ENCODE measurements at places on chromosomes 3 and 15.

GRCh38 chr3:186060222-186060621, 48.7 kb downstream of the ETV5 start:
- no peak for DNase-seq

DNA sequence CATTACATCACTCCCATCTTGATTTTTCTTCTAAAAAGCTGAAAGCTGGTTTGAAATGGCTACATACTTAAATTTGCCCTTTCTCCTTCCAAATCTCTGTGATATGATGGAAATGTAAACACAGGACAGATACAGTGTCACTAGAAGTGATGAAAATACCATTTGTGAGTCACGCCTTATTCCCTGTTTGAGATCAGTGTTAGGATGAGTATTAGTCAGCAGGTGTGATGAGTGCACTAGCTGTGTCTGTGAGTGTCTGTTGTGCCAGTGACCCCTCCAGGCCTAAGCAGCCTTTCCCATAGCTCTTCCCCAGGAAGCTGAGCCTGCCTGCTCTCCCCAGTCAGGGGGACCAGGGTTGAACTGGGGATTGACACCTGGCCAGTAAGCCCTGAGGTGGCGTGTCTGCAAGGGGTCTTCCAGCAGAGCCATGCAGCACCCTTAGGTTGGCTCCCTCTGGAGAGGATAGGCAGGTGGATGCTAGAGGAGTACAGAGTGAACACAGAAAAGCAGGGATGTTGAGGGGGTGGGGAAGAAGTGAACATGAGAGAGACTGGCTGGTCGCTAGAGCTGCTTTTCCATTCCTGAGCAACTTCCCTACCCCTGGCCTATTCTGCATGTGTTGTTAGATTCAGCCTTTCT, 92.0 kb downstream of the PDE8A start:
- DNase-seq, result no peak

GRCh38 chr15:26231096-26231495, 368.0 kb upstream of the ATP10A start:
- no peak for DNase-seq

DNA sequence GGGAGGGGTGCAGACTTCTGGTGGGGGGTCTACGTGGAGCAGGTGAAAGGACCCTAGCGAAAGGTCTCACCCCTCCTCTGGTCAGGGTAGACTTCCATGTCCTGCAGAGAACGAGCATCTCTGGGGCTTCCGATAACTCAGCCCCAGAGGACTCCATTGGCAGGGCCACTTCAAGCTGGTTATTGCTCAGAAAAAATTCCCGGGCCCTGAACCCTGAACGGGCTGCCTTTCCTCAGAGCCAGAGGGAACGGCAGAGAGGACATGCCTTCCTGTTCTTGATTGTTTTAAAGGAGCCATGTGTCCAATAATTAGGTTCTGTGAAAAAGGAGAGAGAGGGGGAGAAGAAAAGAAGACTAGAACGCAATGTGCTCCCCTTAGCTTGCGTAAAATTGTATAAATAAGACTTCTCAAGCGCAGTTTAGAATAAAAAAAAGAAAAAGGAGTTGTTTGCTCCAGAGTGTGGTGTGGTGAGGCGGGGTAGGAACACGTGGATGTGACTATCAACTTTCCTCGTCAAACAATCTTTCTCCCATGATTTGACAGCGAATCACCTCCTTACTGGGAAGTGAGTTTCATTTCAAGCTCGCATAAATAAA, 193.4 kb upstream of the UBE2E1 start:
- DNase-seq, result no peak

GRCh38 chr3:156643729-156644389, 30.5 kb upstream of the TIPARP start:
- no peak for DNase-seq

DNA sequence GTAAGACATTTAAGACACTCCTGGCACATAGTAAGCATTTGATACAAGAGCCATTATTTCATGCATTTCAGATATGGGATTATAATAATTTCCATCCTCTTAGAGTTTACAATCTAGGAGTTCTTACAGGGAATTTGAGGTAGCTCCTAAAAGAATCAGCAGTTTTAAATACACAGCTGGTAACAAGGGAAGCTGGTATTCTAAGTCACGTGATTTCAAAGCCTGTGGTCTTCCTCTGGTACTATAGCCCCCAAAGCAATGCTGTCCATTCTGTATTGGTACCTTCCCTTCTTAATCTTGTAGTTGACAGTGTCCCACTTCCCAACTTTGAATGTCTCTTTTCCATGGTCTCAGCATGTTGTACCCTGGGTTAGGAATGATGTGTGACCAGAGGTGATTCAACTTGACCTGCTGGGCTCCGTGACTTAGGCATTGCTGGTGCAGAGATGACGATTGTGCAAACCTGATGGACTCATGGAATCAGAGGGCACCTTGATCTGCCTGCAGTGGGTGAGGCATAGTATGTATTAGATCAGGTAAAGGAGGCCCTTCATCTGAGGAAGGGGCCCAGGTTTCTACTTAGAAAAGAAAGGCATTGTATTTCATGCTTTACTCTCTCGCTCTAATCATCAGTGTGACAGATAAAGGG, 122.9 kb downstream of the AKAP13 start:
- DNase-seq, result no peak

DNA sequence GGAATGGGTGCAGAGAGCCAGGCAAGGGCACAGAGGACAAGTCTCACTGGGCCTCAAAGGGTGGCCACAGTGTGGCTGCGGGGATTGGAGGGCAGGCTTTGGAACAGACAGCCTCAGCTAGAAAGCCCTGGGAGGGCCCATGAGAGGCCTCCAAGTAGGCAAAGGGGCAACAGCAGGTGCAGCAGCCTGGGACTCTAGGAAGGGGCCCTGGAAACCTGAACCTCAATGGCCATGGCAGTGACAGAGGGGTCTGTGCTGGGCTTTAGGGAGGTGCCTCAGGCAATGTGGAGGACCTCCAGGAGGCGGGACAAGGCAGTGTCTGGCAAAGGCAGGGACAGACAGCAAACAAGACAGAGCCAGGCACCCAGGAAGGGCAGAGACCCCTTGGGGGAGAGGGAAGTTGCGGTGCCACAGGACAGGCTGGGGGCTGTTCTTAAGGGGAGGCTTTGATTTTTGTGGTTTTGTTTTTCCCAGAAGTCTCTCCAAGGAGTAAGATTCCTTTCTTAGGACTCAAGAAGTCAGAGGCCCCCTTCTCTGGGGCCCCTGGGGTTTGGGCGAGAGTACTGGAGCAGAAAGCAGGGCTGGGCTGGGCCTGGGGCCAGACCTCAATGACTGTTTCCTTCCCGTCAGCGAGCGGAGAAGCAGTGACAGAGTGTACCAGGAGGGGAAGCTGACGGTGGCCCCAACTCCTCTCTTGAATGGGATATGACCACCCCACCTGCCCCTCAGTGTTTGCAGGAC, 9.7 kb downstream of the STOML1 start:
- no peak for DNase-seq

GRCh38 chr15:33200444-33200843, 5.9 kb upstream of the FMN1 start:
- no peak for DNase-seq

GRCh38 chr15:101242999-101243336, 8.9 kb downstream of the CHSY1 start:
- DNase-seq, result no peak

- no peak for DNase-seq
Observed at GRCh38 chr3:149170672-149171071, 41.2 kb downstream of the HPS3 start.

- no peak for DNase-seq
Observed at GRCh38 chr3:130582457-130583153, 65.6 kb downstream of the COL6A6 start.

DNA sequence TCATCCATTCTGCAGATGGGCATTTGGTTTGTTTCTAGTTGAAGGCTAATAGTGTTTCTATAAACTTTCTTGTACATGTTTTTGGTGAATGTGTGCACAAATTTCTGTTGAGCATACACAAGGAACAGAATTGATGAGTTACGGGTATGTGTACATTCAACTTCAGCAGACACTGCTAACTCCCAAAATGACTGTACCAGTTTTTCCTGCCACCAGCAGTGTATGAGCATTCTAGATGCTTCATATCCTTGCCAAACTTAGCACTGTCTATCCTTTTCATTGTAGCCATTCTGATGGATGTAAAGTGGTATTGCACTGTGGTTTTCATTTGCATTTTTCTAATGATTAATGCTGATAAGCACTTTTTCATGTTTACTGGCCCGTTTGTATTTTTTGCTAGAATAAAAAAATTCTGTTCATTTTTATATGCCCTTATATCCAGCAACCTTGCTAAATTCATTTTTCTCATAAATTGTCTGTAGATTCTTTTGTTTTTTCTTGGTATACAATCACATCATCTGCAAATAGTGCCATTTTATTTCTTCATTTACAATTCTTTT, 110.2 kb downstream of the ATP1B3 start:
- DNase-seq, result no peak

DNA sequence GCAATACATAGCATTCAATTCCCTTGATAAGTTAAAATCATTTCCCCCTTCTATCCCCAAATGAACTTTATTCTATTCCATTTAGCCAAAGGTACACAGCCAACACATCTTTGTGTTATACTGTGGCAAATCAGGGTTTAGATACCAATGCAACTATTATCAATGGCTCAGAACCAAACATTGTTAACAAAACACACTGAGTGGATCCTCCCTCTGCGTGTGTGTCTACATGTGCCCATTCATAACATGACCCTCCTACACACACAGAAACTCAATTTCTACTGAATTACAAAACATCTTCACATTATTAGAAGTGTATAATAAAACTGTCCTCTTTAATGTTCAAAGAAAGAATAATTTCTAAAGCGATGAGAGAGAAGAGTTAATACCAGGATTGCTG, 1.3 kb downstream of the TTBK2 start:
- DNase-seq, result no peak

DNA sequence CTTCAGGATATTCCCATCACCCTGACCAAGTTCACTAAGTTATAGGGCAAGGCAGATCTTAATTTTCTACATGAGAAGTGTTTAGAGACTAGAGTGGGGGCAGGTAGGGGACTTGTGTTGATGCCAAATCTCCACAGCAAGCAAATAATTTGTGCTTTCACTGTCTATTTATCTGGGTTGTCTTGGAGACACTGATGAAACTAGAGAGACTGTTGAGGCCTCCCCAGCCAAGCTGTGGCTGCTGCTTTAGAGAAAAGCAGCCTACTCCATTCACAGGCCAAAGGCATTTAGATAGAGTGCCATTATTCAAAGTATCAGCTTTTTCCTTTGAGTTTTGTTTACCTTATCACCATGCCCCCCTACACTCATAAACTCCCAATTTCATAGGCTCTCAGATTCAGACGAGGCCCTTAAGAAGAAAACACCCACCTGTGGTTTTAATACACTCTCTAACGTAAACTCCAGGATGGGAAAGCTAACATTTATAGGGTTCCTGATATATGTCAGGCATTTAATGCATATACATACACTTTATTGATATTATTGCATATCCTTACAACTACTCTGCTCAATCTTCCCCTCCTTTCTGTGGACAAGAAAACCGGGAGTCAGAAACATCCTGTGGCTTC, 130.4 kb upstream of the FOXB1 start:
- DNase-seq, result no peak
